Nephron progenitor cell (in vitro differentiated cells): ENCODE measurements at places on chromosomes 13 and 19.

GRCh38 chr13:79402679-79403078 lies 3.4 kb downstream of the RBM26 start:
- no peak overlapping the region for H3K4me3 ChIP-seq
- H3K27ac ChIP-seq, result peak overlapping the region; percentile 46
- DNase-seq, result no peak
- no peaks in the 10 kb centered on the region for H3K27me3 ChIP-seq
- H3K36me3 ChIP-seq, result peaks cover 43% of the 10 kb centered on the region

- H3K4me1 ChIP-seq, result no peaks in the 10 kb centered on the region
- H3K27ac ChIP-seq, result no peak overlapping the region
- H3K27me3 ChIP-seq, result no peaks in the 10 kb centered on the region
- no peak for DNase-seq
Observed at GRCh38 chr13:56861476-56861875, 279.2 kb upstream of the PRR20A start.

DNA sequence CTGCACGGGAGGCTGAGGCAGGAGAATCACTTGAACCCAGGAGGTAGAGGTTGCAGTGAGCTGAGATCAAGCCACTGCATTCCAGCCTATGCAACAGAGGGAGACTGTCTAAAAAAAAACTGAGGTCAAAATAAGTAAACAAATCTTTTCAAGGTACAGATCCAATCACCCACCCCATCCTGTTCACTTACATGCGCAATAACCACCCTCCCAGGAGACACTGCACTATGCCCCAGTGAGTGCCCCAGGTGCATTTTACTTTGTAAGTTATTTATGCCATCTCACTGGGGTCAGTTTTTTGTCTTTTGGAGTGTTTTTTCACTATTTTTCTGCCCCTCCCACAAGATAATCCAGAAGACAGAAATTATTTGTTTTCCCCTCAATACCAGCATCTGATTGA lies 6.9 kb upstream of the ZNF253 start:
- H3K36me3 ChIP-seq, result peaks cover 19% of the 10 kb centered on the region
- peaks cover 7% of the 10 kb centered on the region for H3K27me3 ChIP-seq
- H3K27ac ChIP-seq, result no peak overlapping the region

- peaks cover 7% of the 10 kb centered on the region for H3K27me3 ChIP-seq
- H3K36me3 ChIP-seq, result peaks cover 14% of the 10 kb centered on the region
- peaks cover 27% of the 10 kb centered on the region for H3K4me1 ChIP-seq
Observed at GRCh38 chr19:12956446-12957388, at the start of gene GADD45GIP1. Gene GADD45GIP1, minus strand, starts transcription at chr19:12957223. Its CDS starts 11 bp downstream, at chr19:12957212.

DNA sequence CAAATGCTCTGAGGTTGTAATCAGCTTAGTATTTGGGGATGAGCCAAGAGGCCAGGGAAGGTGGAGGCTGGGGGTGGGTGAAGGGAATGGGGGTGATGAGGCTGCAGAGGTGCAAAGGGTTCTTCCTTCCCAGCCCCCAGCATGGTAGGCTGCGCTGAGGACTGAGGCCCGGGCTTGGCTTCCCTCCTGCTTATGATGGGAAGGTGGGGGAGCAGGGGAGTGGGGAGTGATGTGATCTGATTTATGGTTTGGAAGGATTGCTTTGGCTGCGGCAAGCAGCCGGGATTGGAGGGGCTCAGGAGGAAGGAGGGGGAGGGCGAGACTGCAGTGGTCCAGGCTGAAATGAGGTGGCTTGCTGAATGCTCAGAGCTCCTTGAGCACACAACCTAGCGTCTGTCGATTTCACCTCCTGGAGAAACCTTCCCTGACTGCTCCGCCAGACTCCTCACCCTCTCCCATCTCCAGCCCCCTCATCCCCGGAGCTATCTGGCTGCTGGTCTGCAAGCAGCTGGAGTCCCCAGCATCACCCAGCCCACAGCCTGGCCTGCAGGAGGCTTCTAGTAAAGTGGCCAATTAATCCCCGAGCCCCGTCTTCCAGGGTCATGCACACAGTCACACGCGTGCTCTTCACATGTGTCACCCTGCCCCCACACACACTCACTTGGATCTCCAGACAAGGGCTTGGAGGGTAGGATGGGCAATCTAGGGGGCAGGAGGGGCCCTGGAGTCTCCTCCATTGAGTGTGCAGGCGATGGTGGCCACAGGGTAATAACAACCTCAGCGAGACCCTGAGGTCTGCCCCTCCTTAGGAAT lies 757 bp upstream of the CLEC11A start:
- no peak overlapping the region for H3K27ac ChIP-seq
- no peaks in the 10 kb centered on the region for H3K36me3 ChIP-seq
- DNase-seq, result peak; percentile 47
- peaks cover 7% of the 10 kb centered on the region for H3K27me3 ChIP-seq
- H3K4me1 ChIP-seq, result peaks cover 64% of the 10 kb centered on the region

GRCh38 chr13:90443268-90443667 lies 904.2 kb upstream of the MIR17HG start:
- H3K36me3 ChIP-seq, result no peaks in the 10 kb centered on the region
- H3K27me3 ChIP-seq, result peaks cover 6% of the 10 kb centered on the region
- DNase-seq, result no peak
- H3K4me1 ChIP-seq, result peaks cover 12% of the 10 kb centered on the region

DNA sequence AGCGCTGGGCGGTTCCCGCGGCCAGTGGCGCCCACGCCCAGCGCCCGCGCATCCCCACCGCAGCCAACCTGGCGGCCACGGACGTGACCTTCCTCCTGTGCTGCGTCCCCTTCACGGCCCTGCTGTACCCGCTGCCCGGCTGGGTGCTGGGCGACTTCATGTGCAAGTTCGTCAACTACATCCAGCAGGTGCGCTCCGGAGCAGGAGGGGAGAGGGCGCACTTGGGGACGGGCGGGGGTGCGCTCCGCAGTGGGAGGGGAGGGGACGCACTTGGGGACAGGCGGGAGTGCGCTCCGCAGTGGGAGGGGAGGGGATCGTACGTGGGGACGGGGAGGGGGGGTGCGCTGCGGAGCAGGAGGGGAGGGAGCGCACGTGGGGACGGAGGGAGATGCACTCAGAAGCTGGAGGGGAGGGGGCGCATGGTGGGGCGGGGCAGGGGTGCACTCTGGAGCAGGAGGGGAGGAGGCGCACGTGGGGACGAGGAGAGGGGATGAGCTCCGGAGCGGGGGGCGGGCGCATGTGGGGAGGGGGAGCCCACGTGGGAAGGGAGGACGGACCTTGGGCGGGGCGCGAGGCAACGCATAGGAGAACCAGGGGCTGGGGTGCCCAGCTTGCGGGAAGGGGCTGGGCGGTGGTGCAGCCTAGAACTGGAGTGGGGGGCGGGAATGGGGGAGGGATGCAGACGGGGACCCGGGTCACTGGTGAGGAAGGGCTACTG lies 1.5 kb downstream of the KISS1R start:
- no peak overlapping the region for H3K27ac ChIP-seq
- H3K27me3 ChIP-seq, result peaks cover 65% of the 10 kb centered on the region
- H3K4me1 ChIP-seq, result peaks cover 11% of the 10 kb centered on the region

DNA sequence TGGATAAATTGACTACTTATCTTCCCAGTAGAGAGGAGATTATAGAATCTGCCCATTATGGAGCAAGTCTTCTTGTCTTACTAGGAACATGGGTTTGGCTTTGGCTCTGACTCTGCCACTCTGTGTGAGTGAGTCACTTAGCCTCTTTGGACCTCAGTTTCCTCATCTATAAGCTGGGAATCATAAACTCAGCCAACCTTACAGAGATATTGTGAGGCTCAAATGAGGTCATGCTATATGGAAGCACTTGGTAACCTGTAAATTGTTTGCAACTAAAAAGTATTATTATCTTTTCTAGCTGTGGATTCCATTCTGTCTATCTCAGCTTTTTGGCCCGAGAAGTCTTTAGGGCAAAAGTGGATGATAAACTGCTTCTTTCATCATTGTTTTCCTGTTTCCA lies 186.8 kb upstream of the TSC22D1 start:
- DNase-seq, result no peak
- peaks cover 77% of the 10 kb centered on the region for H3K4me1 ChIP-seq
- H3K36me3 ChIP-seq, result no peaks in the 10 kb centered on the region
- H3K4me3 ChIP-seq, result no peak overlapping the region
- H3K27me3 ChIP-seq, result peaks cover 4% of the 10 kb centered on the region
- H3K27ac ChIP-seq, result no peak overlapping the region

- H3K36me3 ChIP-seq, result peaks cover 25% of the 10 kb centered on the region
- H3K4me3 ChIP-seq, result no peak overlapping the region
- H3K27me3 ChIP-seq, result no peaks in the 10 kb centered on the region
Observed at GRCh38 chr19:37977992-37978391, 71.0 kb downstream of the SIPA1L3 start.

DNA sequence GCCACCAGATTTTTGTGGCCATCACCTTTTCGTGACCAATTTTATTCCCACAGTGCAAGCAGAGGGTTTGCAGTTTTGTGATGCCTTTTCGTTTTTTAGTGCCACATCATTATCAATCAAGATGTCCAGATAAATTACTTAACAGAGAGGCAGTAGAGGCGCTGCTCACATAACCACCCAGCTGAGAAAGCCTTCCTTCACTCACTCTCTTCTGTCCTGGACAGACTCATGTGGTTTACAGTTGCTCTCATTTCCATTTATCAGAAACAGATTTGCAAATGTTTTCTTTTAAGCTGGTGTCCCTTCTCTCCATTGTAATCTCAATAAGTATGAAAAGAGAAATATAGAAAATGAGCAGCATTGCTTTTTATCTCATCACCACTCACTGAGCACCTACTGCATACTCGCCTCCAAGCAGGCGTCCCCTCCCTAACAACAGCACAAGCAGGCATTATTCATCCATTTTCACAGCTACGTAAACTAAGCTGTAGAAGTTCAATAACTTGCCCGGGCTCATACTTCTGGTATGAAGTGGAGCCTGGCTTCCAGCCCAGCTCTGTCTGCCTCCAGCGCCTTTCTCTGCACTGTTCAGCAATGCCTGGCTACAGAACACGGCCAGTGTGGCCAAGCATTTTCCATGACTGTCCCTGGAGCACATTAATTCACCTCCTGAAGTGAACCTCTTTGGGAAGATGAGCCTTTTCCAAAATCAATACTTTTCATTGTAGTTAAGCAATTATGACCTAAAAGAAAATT lies 34.6 kb upstream of the KATNAL1 start:
- no peak overlapping the region for H3K4me3 ChIP-seq
- H3K36me3 ChIP-seq, result no peaks in the 10 kb centered on the region
- DNase-seq, result no peak
- H3K27me3 ChIP-seq, result peaks cover 10% of the 10 kb centered on the region
- peaks cover 55% of the 10 kb centered on the region for H3K4me1 ChIP-seq
